Natural killer cell (primary cell): ENCODE measurements at places on chromosomes 11 and 22.

DNA sequence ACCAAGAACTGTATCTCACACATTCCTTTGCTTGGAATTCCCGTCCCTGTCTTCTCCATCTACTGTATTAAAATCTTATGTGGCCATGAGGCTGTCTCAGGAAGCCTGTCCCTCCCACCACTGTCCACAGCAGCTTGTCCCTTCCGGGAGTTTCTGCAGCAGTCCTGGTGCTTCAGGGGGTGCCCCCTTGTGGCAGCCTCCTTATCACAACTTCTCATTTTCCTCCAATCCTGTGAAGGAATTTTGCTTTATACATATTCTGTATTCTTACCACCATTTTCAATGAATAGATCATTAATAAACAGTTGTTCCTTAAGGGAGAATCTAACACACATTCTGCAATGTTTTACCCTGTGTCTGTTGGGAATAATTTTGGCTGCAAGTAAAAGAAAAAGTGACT, 220.4 kb upstream of the RAG2 start:
- no peaks in the 10 kb centered on the region for H3K4me1 ChIP-seq
- H3K36me3 ChIP-seq, result no peaks in the 10 kb centered on the region
- H3K27ac ChIP-seq, result no peak overlapping the region
- no peak overlapping the region for H3K4me3 ChIP-seq

DNA sequence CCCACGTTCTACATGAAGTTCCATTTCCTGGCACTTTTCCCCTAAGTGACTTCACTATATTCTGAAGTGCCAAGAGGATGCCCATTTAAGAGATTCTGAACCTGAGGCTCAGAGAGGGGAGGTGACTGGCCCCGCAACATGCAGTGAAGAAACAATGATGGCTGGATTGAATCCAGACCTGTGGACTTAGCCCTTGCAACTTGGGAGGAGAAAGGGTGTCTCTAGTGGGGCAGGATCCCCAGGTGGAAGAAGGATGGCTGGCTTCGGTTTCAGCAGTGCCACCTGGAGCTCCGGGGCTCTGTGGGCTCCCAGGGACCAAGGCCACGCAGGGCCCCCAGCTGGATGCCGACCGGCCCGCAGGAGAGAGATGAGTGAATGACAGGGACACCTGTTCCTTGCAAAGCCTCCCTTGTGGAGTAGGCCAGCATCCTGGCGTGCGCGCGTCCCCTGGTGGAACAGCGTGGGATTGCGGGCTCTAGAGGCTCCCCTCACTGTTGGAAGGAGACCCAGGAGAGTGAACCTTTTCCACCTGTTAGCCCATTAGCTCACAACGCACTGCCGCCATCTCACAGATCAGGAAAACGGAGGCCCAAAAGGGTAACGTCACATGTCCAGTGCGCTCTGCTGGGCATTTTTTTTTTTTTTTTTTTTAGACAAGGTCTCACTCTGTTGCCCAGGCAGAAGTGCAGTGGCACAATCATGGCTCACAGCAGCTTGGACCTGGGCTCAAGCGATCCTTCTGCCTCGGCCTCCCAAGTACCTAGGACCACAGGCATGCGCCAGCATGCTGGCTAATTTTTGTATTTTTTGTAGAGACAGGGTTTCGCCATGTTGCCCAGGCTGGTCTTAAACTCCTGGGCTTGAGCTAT, 104.7 kb downstream of the KIAA1671 start:
- H3K36me3 ChIP-seq, result no peaks in the 10 kb centered on the region
- H3K27ac ChIP-seq, result no peak overlapping the region
- no peak overlapping the region for H3K4me3 ChIP-seq
- H3K4me1 ChIP-seq, result peaks cover 47% of the 10 kb centered on the region

DNA sequence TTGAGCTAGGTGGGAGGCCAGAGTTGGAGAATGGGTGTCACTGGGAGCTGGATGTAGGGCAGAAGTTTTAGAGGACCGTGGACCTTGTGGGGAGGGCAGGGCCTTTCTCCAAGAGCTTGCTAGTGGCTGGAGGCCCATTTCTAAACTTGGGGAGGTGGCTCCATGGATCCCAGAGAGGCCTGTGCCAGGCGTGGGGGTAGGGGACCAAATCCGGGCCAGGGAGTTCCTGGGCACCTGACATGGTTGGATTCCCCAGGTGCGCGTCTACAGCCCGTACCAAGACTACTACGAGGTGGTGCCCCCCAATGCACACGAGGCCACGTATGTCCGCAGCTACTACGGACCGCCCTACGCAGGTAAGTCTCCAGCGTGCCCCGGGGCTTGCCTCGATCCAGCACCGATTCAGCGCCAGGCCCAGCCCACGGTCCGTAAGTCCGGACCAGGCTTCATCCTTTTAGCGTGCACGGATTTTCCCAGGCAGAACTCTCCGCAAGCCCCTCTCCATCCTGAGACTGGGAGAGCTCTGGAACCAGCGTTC, 14.2 kb downstream of the PLEKHB1 start:
- peak overlapping the region; percentile 4 for H3K4me3 ChIP-seq
- H3K4me1 ChIP-seq, result peaks cover 12% of the 10 kb centered on the region
- H3K27ac ChIP-seq, result no peak overlapping the region
- H3K27me3 ChIP-seq, result peaks cover 7% of the 10 kb centered on the region

DNA sequence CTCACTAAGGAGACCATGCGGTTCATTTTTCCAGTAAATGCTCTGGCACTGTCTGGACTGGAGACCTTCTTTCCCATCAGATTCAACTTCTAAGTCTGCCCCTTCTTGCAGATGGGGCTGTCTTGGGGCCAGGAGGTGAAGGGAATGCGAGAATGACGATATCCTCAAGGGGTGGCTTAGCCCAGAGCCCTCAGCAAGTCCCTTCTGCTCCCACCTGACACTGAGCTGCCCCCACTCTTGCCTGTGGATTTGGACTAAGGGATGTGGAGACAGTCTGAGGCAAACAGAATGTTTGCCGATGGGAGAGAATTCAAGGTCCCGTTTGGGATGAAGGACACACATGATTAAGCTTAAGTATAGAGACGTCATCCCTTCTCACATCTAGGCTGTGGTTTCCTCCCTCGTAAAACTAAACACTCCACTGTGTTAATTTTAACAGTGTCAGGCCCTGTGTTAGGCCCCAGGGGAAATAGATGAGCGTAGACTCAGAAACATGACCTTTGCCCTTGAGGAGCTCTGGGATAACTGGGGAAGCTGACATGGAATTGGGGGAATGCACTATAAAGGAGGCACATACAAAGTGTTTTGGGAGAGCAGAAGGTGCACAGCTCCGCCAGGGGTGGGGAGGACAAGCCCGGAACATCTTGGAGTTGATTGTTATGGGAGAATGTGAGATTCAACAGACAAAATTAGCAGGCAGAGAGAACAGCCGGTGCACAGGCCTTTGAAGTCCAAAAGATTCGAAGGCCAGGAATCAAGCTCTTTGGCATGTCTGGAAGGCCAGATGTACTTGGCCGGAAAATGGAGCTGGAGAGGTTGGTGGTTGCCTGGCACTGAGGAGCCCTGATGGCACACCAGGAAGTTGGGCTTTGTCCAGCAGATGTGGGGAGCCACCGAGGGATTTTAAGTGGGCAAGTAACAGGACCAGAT, 71.6 kb downstream of the ST3GAL4 start:
- no peak overlapping the region for H3K27ac ChIP-seq
- H3K36me3 ChIP-seq, result no peaks in the 10 kb centered on the region
- H3K27me3 ChIP-seq, result no peaks in the 10 kb centered on the region
- peaks cover 14% of the 10 kb centered on the region for H3K4me1 ChIP-seq

DNA sequence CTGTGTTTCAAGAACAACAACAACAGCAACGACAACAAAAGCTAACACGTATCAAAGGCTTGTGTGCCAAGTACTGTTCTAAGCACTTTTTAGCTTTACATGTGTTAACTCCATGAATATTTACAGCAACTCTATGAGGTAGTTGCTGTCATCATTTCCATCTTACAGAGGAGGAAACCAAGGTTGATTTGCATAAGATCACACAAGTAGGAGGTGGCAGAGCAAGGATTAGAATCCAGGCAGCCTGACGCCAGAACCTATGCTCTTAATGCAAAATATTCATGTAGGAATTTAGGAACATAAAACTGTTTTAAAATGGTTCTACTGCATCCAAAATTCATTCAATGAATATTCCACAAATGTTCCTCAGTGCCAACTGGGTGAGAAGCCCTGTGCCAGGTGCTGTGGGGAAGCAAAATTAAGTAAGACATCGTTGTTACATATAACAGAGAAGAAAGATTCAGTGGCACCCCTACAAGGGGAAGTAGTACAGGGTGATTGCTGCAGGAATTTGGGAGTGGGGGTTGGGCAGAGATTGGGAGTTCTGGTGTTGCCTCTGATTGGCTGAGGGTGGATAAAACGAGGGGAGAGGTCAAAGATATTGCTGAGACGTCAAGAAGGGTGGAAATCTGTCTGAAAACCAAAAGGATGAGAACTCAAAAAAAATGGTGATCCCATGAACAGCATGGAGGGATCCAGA, 86.1 kb upstream of the ARHGAP20 start:
- H3K27me3 ChIP-seq, result no peaks in the 10 kb centered on the region
- peaks cover 8% of the 10 kb centered on the region for H3K4me1 ChIP-seq
- H3K36me3 ChIP-seq, result no peaks in the 10 kb centered on the region
- no peak overlapping the region for H3K27ac ChIP-seq
- no peak overlapping the region for H3K4me3 ChIP-seq

DNA sequence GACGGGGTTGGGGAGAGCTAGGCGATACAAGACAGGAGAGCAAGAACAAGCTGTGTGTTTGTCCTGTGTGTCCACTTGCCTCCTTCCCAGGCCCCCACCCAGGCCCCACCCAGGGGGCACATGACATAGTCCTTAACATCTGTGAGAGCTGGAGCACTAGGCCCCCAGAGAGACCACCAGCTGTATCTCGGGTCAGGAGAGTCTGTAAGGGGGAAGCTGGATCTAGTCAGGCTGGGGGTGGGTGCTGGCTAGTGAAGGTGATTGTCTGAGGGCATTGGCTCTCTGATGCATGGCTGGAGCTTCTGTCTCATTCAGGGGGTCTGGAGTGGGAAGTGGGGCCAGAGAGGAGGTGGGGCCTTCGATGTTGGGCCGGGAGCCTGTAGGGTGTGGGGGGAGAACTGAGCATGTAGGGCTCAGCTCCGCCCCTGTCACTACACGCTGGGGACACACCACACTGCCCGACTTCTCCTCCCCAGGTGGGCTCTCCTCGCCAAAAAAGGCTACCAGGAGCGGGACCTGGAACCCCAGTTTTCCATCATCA, 571 bp downstream of the P2RX6 start:
- DNase-seq, result no peak
- H3K4me3 ChIP-seq, result no peak overlapping the region
- H3K4me1 ChIP-seq, result peaks cover 29% of the 10 kb centered on the region
- no peaks in the 10 kb centered on the region for H3K36me3 ChIP-seq
- H3K27ac ChIP-seq, result peak overlapping the region; percentile 75

DNA sequence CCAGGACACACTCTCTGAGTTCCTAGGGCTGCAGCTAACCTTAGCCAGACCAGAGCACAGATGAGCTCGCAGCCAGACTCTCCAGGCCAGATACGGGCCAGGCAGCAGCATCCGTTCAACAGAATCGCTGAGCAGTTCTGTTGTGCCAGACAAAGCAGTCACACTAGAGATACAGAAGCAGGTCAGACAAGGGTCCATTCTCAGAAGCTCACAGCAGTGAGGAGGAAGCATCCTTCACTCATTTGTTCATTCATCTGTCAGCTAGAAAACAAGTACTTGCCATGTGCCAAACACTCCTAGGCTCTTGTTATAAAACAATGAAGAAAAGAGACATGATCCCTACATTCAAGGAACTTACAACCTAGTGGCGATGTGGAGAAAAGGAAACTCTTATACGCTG, 2.6 kb downstream of the LMO2 start:
- H3K27ac ChIP-seq, result no peak overlapping the region
- no peak for DNase-seq
- no peaks in the 10 kb centered on the region for H3K36me3 ChIP-seq
- H3K27me3 ChIP-seq, result peaks cover 65% of the 10 kb centered on the region
- H3K4me1 ChIP-seq, result peaks cover 41% of the 10 kb centered on the region
- no peak overlapping the region for H3K4me3 ChIP-seq

DNA sequence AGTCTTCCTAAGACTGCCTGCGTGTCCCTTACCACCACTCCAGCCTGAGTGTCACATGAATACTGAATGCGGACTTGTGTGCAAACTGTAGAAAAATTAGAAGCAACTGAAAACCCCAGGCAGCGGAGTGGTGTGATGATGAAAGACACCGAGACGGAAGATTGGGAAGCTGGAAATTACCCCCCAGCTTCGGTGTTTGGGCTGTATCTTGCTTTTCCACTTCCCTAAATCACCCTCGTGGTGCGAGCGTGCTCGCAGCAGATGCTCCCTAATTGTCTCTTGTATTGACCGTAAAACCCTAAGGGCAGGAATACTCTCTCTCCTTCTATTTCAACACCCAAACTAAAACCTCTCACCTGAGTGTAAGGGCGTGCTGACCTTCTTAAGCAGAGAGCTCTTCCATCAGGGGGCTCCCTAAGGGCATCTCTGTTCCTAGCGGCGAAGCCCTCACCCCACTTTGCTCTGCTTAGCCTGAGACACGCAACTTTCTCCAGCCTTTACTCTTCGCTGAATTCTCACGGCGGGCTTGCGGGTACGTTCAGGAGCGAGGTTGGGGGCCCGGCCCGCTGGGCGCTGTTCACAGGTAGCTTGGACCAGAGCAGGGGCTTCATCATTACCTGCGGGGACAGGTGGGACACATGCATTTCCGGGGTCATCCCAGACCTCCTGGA, 62.4 kb downstream of the CRYBB2 start:
- no peak overlapping the region for H3K27ac ChIP-seq
- H3K27me3 ChIP-seq, result peaks cover 9% of the 10 kb centered on the region
- DNase-seq, result no peak
- H3K4me1 ChIP-seq, result no peaks in the 10 kb centered on the region
- no peak overlapping the region for H3K4me3 ChIP-seq
- H3K36me3 ChIP-seq, result no peaks in the 10 kb centered on the region

GRCh38 chr22:19664951-19665783, 49.1 kb upstream of the SEPTIN5 start:
- no peaks in the 10 kb centered on the region for H3K27me3 ChIP-seq
- H3K4me3 ChIP-seq, result no peak overlapping the region
- DNase-seq, result no peak
- no peaks in the 10 kb centered on the region for H3K4me1 ChIP-seq
- H3K27ac ChIP-seq, result no peak overlapping the region

DNA sequence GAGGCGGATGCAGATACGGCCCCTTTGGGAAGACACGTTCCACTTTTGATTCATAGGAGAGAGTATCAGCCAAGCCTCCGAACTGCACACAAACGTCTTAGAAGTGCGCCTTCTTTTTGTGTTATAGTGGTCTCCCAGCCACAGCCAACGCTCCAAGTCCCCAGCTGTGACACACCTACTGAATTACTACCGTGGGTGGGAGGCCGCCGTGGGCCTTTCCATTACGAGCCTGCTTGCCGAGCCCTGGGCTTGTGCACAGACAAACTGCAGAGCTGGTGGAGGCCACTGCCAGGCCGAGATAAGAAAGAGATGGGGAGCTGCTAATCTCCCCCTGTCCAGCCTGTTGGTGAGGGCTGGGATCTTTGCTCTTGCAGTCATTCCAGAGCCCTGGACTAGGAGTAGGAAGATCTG, 761 bp downstream of the HMBS start:
- DNase-seq, result no peak
- peaks cover 15% of the 10 kb centered on the region for H3K36me3 ChIP-seq
- peaks cover 24% of the 10 kb centered on the region for H3K4me1 ChIP-seq
- H3K27me3 ChIP-seq, result no peaks in the 10 kb centered on the region
- peak overlapping the region; percentile 52 for H3K27ac ChIP-seq
